Stimulated activated CD8-positive, alpha-beta memory T cell treated with anti-CD3 and anti-CD28 coated beads, Interleukin-15, amount 100 ng/mL, for 24 hours (primary cell): ENCODE measurements at places on chromosomes 6 and 20.

GRCh38 chr6:47174502-47175023 lies 132.4 kb upstream of the ADGRF1 start:
- DNase-seq: no peak

- DNase-seq: no peak
Measured at GRCh38 chr6:38114976-38115625, 295.6 kb downstream of the ZFAND3 start.

DNA sequence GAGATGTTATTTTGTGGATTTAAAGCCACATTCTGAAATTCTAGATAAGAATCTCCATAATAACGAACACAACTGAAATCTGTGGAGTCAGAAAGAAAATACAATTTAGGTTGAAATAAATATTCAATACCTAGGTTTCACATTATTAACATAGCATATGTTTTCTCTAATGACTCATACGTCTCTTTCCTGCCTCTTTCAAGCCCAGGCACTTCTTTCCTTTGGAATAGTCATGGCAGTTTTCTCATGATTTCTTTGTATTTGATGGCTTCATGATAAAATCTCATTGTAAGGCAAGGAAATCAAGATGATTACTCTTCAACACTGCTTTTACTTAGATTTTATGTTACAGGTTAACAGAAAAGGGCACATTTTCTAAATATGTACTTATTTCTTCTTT lies 803.7 kb downstream of the PHF3 start:
- no peak for DNase-seq

- no peak for DNase-seq
Measured at GRCh38 chr20:45358282-45359068, 4.5 kb upstream of the SYS1 start.

DNA sequence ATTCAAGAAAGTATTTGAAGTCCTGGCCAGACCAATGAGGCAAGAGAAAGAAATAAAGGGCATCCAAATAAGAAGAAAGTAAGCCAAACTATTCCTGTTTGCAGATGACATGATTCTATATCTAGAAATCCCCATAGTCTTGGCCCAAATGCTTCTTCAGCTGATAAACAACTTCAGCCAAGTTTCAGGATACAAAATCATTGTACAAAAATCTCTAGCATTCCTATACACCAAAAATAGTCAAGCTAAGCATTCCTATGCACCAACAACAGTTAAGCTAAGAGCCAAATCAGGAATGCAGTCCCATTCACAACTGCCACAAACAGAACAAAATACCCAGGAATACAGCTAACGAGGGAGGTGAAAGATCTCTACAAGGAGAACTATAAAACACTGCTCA lies 60.1 kb upstream of the PHIP start:
- DNase-seq: no peak

- no peak for DNase-seq
Measured at GRCh38 chr20:48781634-48782033, 46.2 kb downstream of the PREX1 start.

GRCh38 chr6:36933102-36933501 lies 21.4 kb upstream of the PI16 start:
- DNase-seq: no peak

GRCh38 chr20:21125072-21125848 lies 622 bp upstream of the KIZ start:
- no peak for DNase-seq

GRCh38 chr6:5184218-5184617 lies 76.5 kb downstream of the LYRM4 start:
- DNase-seq: no peak

- no peak for DNase-seq
Measured at GRCh38 chr6:149861603-149862423, 2.3 kb downstream of the LRP11 start.

DNA sequence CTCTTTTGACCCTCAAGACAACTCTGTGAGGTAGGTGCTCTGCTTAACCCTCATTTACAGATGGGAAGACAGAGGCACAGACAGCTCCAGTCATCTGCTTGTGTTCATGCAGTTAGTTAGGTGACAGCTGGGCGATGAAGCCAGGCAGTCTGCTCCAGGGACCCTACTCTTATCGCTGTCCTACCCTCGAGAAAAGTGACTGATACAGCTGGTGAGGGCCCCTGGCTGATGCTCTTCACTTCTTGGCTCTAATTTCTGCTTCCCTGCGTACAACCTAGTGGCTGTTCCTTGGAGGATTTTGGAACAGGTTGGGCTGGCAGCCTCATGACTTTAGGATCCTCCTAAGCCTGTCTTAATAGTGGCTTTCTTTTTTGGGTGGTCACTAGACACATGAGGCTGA lies 9.1 kb upstream of the TJAP1 start:
- no peak for DNase-seq
